Hepatic stellate cell (primary cell): ENCODE measurements at places on chromosomes 3 and 15.

DNA sequence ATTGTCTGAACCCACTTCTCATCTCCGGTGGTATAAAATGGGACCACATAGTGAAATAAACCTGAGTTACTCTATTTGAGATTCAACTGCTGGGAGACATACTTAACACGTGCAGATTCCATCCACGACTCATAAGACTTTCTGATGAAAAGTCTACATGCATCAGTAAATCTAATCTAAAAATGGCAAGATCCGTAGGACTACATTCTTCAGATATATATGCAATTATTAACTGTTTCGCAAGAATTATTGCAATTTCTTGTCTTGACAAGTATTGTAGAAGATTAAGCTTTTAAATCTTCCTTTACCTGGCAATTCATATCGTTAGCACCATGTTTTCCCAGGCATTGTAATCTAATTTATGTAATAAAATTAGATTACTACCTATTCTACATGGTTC, 718.7 kb upstream of the CBLB start:
- DNase-seq: no peak

GRCh38 chr3:9976721-9977709, 9.6 kb downstream of the EMC3 start:
- peak; percentile 73 for DNase-seq

GRCh38 chr3:131454501-131454900, 48.3 kb downstream of the MRPL3 start:
- DNase-seq: no peak

GRCh38 chr15:80480909-80481308, 76.7 kb downstream of the ARNT2 start:
- peak; percentile 89 for DNase-seq

- DNase-seq: no peak
These were observed 8.0 kb downstream of the TMIE start for GRCh38 chr3:46709157-46709654.

GRCh38 chr15:46917721-46918252, 799.5 kb upstream of the SEMA6D start:
- no peak for DNase-seq

DNA sequence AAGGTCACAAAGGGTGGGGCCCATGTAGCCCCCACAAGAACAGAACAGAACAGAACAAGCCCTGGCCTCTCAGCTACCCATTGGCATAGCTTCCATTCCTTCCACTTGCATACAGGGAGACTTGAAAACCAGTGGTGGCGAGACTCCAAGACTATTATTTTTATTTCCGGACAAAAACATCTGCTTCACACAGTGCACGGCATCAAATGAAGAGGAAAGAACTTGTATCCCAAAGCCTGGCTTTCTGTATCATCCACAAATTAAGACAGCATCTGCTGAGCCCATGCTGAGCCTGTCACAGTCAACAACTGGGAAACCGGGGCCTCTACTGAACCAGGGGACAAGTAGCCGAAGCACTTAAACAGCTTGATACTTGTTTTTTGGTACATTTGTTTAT, 56.0 kb downstream of the CLEC3B start:
- DNase-seq: no peak

DNA sequence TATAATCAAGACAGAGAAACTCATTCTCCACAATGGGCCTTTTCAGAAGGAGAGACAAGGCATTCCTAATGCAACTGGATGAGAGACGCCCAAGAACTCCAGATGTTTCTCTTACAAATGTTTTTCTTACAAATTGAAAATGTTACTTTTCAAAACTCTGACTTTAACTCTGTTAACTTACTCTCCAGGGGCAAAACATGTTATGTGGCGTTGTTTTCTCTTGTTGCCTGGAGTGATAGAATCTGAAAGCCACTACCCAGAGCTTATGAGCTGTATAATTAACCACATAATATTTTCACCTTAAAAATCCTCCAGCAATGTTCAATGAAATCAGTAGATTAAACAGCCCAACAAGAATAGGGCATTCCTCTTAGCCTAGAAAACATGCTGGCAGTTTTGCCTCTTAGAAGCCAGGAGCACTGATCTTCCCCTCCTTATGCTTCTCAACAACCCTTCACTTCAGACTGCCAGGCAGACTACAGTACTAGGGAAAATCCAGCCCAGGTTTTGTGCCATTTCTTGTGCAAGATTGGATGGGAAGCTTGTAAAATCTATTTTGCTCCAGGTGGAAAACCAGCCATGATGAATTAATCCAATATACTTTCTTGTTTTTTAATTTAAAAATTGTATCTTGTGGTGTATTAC, 186.7 kb upstream of the GADL1 start:
- no peak for DNase-seq

GRCh38 chr3:135944831-135945230, 20.7 kb upstream of the PPP2R3A start:
- peak; percentile 67 for DNase-seq

- DNase-seq: no peak
These were observed 11.6 kb upstream of the TMED3 start for GRCh38 chr15:79299126-79299840.

DNA sequence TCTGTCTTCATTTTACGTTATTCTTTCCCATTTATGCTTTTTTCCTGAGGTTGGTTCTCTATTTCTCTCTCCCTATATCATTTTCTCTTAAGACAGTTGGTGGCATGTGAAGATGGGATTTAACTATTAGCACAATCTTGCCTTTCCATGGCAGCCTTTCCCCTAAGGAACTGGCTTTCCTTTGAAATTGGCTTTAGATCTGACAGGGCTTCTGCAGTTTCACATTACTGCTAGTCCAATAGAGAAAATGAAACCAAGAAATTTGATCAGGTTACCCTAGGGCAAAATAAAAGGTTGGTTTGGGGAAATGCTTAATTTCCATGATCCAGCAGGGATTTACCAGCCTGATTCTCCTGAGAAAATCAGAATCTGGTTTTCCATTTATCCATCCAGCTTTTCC, 22.7 kb upstream of the CHL1 start:
- no peak for DNase-seq

- peak; percentile 74 for DNase-seq
These were observed 108.5 kb upstream of the PFN2 start for GRCh38 chr3:150079029-150079739.

DNA sequence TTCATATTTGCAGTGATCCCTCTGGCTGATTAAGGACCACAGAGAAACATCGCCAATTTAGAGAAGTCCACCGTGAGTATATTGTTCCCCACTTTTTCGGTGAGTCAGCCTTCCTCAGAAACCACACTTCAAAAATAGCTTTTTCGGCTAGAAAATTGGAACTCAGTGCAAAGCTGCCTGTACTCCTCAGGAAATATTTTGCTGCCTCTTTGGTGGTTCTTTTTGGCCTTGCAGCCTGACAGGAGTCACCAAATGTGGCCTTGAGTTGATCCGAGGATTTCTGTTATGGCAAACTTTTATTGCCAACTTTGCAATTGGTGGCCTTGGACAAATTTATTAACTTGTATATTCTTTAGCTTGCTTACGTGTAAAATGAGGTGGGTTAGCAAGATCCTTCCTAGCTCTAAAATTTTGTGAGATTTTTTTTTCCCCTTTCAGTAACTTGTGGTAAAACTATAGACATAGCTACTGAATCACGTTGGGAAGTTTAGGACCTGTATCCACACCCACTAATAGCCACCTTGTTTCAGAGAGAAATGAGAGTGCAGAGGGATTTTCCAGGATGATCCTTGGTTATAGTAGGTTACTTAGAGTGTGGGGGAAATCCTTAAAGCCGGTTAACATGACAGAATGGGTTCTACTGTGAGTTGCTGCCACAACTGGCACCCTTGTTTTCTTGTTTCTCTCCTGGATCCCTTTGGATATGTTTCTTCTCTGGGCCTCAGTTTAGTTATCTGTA, 9.9 kb downstream of the ARL6IP5 start:
- peak; percentile 22 for DNase-seq

DNA sequence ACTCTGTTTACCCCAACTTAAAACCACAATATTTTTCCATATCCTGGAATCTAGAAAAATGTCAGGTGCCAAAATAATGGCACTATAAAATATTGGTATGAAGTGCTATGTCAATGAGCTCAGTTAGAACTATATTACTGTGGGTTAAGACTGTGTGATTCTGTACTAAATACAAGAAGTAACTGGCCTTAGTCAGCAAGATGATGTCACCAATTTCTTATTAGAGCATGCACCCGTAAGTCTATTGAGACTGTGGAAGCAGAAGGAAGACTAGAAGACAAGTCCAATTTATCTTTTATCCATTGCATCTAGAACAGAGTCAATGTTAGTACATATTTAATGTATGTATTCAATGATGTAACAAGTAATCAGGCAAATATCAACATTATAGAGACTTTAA, 25.0 kb downstream of the LRRC58 start:
- DNase-seq: no peak

GRCh38 chr15:33157371-33158037, 37.0 kb downstream of the FMN1 start:
- no peak for DNase-seq

DNA sequence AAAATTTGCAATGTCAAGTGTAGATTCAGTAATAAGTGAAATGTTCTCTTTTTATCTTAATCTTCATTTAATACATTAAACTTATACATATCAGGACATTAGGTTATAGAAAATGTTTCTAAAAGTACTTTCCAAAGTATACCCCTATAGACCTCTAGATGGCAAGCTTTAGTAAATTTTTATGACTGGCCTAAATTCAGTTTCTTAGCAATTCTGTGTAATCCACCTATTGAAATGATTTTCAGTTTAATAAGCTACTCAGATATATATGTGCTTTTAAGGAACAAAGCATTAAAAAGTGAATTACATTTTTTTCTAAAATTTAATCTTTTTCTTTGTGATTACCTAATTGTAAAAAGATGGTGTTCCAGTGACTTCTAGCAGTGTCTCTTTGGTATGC, 342.2 kb downstream of the GBE1 start:
- no peak for DNase-seq

GRCh38 chr3:179493260-179493659, 42.0 kb upstream of the GNB4 start:
- no peak for DNase-seq

GRCh38 chr3:1528621-1529020, 435.8 kb downstream of the CNTN6 start:
- no peak for DNase-seq

GRCh38 chr15:26129852-26130251, 266.7 kb upstream of the ATP10A start:
- no peak for DNase-seq

- DNase-seq: no peak
These were observed 4.7 kb upstream of the BNC1 start for GRCh38 chr15:83289160-83289559.
